ENCODE measurements at places on chromosomes 11 and 22. TPM values are rescaled to one million over a fixed set of nuclear protein-coding genes. Genes with fewer than 3 reads are reported as not detected.

- DNase-seq = no peak
These were observed 437.0 kb downstream of the TBC1D22A start for GRCh38 chr22:47199261-47199978.

DNA sequence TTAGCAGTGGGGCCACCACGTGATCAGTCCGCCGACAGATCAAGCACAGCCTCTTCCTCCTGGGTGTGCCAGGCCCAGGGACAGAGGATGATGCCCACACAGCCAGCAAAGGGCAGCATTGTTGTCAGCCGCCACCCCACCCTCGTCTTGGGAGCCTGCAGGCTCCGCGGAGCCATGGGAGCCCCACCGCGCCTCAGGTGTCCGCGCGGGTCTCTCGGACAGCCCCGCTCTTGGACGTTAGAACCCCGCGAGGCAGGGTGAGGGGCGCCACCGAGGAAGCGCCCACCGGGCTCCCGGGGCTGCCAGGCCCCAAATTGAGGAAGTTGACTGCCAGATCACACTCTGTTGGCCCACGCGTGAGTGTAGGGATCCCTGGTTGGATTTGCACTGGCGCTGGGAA, 83.9 kb upstream of the MS4A8 start:
- no peak for DNase-seq

DNA sequence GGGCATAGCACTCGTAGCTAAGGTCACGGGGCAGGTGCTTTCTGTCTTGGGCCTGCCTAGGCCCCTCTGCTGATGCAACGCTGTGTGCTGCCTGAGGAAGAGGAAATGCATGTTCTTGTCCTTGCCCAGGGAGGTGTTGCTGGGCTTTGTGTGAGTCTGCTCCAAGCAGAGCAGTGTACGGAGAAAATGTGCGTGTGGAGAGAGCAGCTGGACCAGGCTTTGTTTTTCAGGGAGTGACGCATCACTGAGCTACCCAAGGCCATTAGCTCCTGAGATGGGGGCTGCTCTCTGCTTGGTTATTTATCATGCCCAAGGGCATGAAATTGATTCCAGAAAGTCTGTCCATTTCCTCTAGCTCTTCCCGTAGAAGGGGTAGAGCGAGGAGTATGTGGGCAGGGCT, 82.9 kb upstream of the THY1 start:
- no peak for DNase-seq

DNA sequence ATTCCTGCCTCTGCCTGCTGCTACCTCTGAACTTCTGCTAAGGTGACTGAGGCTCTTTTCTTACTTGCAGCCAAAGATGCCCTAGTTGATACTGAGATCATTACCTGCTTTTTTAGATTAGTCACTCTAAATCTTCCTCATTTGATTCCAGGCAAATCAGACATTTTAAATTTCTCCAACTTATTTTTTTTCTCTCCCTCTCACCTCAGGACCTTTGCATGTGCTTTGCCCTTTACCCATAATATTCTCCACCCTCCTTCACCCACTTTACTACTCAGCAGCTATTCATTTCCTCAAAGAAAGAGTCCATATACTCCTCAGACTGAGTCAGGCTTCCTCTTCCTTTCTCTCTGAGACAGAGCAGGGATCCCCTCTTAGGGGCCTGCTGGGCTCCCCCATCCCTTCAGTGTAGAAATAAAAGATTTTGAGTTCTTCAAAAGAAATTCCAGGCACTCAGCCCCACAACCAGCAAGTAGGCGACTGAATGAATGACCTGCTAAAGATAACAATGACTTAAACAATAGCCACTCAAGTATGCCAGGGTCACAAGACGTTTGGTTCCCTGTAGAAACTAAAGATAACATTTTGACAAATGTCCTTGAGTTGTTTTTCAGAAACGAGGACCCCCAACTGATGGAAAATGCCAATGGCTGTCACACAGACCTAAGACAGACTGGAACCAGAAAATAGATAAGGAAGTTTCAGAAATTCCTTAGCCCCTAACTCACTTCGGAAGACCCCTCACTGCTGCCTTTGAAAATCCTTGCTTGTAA, 104.2 kb downstream of the MTNR1B start:
- DNase-seq = no peak

- no peak for DNase-seq
These were observed 2.8 kb downstream of the IL17RA start for GRCh38 chr22:17087498-17088131.

The RAPSN gene
- 0.31 TPM for polyA plus RNA-seq

Data from right renal pelvis (tissue), 4 donors.